ENCODE measurements at places on chromosomes 13 and 19.

DNA sequence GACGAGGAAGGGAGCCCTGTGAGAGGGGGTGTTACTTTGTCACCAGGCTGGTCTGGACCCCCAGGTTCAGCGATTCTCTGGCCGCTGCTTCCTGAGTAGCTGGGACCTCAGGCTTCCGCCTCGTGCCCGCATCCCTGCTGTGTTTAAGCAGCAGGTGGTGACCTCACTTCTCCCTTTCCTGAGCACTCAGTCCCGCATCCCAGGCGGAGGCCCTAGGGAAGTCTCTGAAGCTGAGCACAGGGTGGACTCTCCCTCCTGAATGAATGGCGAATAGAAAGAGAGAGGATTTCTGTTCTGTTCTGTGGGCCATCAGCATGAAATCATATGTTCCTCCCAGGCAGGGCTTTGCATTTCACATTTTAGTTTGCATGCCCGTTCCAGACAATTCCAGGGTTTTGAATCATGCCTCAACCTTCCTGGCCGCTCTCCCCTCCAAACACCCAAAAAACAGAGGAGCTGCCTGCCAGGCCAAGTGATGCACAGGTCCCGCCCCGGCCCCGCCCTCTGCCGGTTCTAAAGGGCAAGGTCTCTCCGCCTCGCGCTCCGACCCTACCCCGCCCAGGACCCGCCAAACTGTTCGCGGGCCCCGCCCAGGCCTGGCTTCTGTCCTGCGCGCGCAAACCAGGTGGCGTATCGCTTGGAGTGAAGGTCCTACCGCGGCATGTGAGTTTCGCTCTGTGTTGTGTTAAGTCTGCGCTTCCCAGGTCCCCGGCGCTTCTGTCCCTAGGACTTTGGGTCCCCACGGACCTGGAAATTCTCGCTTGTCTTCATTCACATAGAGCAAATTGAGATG is 35.1 kb upstream of the ZNF808 start:
- no peak for DNase-seq

GRCh38 chr13:34164582-34164981 is 346.6 kb downstream of the RFC3 start:
- DNase-seq: no peak

- DNase-seq: no peak
These were observed 805 bp downstream of the TMEM205 start for GRCh38 chr19:11345122-11345803.

- DNase-seq: no peak
These were observed 4.6 kb downstream of the PPP5C start for GRCh38 chr19:46351241-46352041.

- DNase-seq: peak; percentile 56
These were observed 19.4 kb upstream of the KLF5 start for GRCh38 chr13:73039201-73040108.

DNA sequence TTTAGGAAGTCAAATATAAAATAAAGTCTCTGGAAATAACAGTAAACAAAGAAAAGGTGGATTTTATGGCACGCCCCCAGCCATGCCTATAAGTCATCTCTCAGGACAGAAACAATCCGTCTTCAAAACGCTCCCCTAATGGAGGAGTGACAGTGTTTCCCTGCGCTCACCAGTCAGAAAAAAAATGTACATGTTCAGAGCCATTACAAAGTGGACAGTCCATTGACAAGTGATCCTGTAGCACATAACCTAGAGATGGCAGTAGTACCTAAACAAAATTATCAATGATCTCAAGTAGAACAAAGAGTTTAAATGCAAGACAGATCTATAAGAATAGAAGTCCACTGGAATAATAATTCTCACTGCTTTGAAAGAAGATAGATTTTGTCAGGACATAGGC is 891.7 kb upstream of the MIR17HG start:
- DNase-seq: no peak

DNA sequence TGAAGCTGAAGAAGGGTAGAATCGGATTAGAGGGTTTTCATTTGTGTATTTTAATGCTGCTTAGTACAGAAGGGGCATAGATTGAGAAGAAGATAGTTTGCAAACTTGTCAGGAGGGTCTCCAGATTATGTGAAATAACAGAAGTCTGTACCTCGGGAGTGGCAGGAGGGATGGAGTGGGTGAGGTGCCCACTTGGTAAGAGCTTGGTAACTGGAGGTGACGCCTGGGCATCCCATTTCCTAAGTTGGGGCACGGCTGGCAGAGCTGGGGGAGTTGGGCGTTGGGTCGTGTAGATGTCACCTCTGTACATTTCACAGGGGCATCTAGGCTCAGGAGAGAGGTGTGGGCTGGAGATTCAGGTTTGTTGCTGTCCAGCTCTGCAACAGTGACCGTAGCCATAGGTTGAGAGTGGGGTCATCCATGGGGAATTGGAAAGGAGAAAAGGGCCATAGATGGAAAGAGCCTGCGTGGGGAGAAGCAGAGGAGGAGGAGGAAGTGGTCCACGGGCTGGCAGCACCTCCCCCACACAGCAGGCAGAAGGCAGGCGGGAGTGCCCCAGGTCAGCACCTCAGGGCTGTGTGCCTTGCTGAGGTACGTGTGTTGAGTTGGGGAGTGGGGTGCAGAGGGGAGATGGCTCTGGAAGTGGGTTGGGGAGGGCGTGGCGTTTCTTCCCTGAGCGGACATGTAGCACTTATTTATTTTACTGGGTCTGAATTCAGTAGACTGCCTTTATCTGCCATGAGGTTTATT is 31.2 kb downstream of the MPHOSPH8 start:
- DNase-seq: no peak

GRCh38 chr13:103556681-103557080 is 490.5 kb upstream of the SLC10A2 start:
- no peak for DNase-seq

GRCh38 chr19:51354103-51354741 is 12.0 kb downstream of the ETFB start:
- no peak for DNase-seq

DNA sequence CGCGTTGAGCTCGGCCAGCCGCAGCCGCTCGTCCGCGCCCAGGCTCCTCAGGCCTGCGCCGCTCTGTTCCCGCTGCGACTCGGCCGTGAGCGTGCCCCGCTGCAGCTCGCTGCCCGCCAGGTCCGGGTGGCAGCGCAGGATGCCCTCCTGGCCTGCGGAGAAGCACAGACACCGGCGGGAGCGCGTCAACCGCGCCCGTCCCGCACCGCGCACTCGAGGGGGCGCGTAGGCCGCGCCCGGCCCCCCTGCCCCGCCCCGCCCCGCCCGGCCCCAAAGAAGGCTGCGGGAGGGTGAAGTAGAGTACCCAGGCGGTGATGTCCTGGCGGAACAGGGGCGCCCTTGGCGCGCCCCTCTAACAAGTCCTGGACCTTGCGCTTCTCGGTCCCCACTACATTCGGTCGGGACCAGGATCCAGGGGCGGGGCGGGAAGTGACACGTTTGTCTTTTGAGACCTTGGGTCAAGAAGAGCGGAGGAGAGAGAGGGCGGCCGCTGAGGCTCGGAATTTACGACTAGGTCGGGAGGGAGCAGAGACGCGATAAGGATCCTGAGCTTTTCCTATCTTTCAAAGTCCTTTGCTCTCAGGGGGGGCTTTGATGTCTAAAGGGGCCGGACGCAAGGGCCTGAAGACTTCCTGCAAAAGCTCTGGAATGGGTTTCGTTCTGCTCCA is 9.3 kb upstream of the CDX2 start:
- peak; percentile 23 for DNase-seq

GRCh38 chr13:110820322-110820721 is 94.5 kb downstream of the ANKRD10 start:
- DNase-seq: no peak

DNA sequence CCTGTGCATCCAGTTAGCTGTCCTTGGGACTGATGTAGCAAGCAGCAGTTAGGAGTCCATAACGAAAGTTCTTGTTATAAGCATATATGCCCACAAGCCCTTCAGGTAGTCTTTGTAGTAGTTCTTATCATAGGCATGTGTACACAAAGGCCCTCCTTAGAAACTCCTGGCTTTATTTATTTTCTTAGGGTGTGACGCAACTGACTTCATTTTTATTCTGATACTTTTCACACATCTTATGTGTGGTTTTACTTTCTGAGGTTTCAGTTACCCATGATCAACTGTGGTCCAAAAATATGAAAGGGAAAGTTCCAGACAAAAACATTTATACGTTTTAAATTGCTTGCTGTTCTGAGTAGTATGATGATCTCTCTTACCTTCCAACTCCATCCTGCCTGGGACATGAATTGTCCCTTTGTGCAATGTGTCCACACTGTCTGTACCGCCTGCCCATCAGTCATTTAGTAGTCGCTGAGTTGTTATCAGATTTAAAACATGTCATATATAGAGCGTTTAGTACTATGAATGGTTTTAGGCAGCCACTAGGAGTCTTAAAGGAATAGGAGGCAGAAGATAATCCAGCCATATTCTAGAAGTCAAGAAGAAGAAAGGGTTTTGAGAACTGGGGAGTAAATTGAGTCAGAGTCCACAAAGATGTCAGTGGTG is 19.4 kb downstream of the GPC5 start:
- DNase-seq: no peak

DNA sequence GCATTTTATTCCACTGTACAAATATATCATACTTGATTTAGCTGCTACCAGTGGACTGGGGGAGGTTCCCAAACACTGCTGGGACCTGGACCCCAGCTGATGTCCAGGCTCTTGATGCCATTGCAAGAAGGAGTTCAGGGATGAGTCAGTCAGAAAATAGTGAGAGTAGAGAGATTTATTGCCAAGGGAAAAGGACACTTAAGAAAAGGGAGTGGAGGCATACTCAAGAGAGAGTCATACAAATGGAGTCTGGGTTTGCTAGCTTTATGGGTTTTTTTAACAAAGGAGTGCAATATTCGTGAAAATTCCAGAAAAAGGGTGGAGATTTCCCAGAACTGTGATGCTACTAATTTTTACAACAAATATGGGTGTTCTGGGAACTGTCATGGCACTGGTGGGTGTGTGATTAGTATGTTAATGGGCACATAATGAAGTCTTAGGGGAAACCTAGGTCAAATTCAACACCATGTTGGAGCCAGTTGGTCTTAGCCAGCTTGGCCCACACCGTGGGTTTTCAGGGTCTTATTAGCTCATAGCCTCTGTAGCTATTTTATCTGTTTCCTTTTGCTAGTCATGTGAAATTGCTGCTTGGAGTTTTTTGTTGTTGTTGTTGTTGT is 36.2 kb downstream of the GPC6 start:
- DNase-seq: no peak

DNA sequence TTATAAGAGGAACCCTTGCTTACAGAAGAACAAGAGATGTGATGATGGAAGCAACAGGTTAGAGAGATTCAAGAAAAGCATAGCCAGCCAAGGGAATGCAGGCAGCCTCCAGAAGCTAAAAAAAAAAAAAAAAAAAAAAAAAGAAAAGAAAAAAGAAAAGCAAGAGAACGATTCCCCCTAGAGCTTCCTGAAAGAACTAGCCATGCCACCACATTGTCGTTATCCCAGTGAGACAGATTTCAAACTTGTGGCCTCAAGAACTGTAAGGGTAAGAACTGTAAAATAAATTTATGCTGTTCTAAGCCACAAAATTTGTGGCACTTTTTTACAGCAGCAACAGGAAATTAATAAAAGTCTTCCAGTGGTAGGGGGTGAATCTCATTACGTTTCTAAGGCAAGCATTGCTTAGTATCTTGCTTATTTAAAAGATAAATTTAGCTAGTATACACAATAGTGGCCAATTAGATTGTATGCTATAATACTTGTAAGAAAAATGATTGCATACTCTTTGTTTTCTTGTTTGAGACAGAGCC is 21.8 kb downstream of the RFXAP start:
- DNase-seq: no peak

- no peak for DNase-seq
These were observed 185.0 kb downstream of the ZNF536 start for GRCh38 chr19:30557212-30557611.
